ENCODE measurements at places on chromosomes 2 and 18. TPM values are rescaled to one million over a fixed set of nuclear protein-coding genes. Genes with fewer than 3 reads are reported as not detected.

DNA sequence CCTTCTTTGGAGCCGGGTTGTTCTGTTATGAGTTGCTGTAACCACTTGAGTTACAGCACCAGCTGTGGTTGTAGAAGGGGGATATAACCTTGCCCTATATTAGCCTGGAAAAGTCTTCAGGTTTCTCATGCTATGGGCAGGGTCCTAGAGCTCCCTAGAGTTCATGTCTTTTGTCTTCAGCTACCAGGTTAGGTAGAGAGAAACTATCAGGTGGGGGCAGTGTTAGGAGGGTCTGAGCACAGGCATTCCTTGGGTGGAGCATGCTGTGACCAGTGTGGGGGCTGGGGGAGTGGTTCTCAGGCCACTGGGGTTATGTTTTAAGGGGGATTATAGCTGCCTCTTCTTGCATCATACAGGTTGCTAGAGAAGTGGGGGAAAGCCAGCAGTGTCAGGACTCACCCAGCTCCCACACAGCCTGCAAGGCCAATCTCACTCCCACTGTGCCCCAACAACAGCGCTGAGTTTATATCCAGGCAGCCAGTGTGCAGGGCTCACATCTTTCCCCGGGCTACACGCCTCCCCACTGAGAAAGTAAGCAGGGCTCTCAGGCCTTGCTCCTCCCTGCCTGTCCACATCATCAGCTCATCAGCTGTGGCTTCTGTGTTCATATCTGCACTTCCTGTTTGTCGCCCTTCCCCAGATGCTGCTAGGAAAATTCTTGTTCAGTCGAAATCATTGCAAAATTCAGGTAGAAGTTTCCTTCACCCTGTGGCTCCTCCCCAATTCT lies 133.8 kb upstream of the NRXN1 start:
- no peak overlapping the region for H3K4me3 ChIP-seq
- no peak overlapping the region for H3K27ac ChIP-seq
- no peaks in the 10 kb centered on the region for H3K4me1 ChIP-seq
- no peaks in the 10 kb centered on the region for H3K36me3 ChIP-seq
- no peak for DNase-seq

- no peak overlapping the region for H3K27ac ChIP-seq
- H3K4me1 ChIP-seq, result peaks cover 10% of the 10 kb centered on the region
- H3K27me3 ChIP-seq, result peaks cover 48% of the 10 kb centered on the region
- peak overlapping the region; percentile 68 for H3K4me3 ChIP-seq
- DNase-seq, result no peak
Measured at GRCh38 chr18:25349926-25350487, 2.0 kb downstream of the ZNF521 start.

- no peak overlapping the region for H3K27ac ChIP-seq
- H3K36me3 ChIP-seq, result no peaks in the 10 kb centered on the region
- no peaks in the 10 kb centered on the region for H3K4me1 ChIP-seq
Measured at GRCh38 chr18:37435996-37436395, 129.6 kb downstream of the CELF4 start.

RSAD2 gene
- 8.6 TPM for total RNA-seq

ANKRD23 gene
- total RNA-seq, result 5.8 TPM

GRCh38 chr2:43803113-43803512 lies 29.3 kb downstream of the DYNC2LI1 start:
- no peak for DNase-seq
- peaks cover 13% of the 10 kb centered on the region for H3K36me3 ChIP-seq
- no peaks in the 10 kb centered on the region for H3K4me1 ChIP-seq
- no peak overlapping the region for H3K4me3 ChIP-seq

GRCh38 chr2:66698091-66698490 lies 263.2 kb downstream of the MEIS1 start:
- DNase-seq, result no peak
- no peaks in the 10 kb centered on the region for H3K4me1 ChIP-seq
- H3K27ac ChIP-seq, result no peak overlapping the region
- no peak overlapping the region for H3K4me3 ChIP-seq
- no peaks in the 10 kb centered on the region for H3K27me3 ChIP-seq

SNTG2 gene
- total RNA-seq, result 0.67 TPM

- peak; percentile 35 for DNase-seq
- H3K4me3 ChIP-seq, result peak overlapping the region; percentile 88
- peaks cover 5% of the 10 kb centered on the region for H3K36me3 ChIP-seq
- H3K27ac ChIP-seq, result peak overlapping the region; percentile 94
- H3K27me3 ChIP-seq, result no peaks in the 10 kb centered on the region
Measured at GRCh38 chr2:61471905-61472805, 1.3 kb upstream of the USP34 start.

Data from activated CD4-positive, alpha-beta memory T cell treated with anti-CD3 and anti-CD28 coated beads for 36 hours (primary cell).